ENCODE measurements at places on chromosomes 11 and 22. TPM values are rescaled to one million over a fixed set of nuclear protein-coding genes. Genes with fewer than 3 reads are reported as not detected.
A peak's percentile ranks its signal among the peaks of the same experiment; 100 is the strongest.

GRCh38 chr22:49775867-49776511 lies 51.7 kb downstream of the BRD1 start:
- no peak for ATAC-seq

GRCh38 chr11:41246399-41246745 lies 213.1 kb downstream of the LRRC4C start:
- ATAC-seq = no peak

GRCh38 chr11:62770778-62771143 lies 435 bp upstream of the TAF6L start:
- ATAC-seq = peak; percentile 1

DNA sequence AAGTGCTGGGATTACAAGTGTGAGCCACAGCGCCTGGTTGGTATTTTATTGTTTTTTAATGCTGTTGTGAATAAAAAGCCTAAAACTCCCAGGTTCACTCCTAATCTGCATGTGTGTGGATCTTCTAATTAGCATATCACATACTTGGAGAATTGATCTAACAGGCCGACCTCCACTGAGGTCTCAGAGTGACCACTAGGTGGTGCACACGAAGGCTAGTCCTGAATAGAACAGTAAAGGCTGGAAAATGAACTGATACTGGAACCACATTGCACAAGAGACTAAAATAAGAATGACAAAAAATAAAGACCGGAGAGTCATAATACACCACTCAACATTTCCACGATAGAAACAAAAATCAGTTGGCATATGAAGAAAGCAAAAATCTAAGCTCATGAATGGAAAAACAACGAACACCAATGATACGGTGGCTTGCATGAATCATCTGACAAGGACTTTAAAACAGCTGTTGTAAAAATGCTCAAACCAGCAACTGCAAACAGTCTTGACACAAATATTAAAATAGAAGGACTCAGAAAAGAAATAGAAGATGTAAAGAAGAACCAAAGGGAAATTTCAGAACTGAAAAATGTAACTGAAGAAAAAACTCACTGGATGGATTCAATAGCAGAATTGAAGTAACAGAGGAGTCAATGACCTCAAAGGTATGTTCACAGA lies 19.2 kb downstream of the PIM3 start:
- no peak for ATAC-seq

DNA sequence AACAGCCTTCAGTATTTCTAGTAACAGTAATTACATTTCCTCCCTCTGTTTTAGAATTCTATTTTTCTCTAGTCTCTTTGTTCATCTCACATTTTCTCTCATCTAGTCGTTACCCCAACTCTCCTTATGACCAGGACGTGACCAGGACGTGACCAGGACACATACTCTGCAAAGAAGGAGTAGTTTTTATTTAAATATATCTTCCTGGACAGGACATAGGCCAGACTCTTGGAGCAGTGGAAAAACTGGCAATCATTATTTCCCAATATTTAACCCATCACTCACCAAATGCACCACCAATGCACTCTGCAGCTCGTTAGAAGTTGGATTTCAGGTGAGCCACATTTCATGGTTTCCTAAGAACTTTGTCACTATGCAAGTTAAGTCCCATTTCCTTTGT lies 40.3 kb upstream of the POGLUT3 start:
- ATAC-seq = no peak

Gene SEC14L3
- total RNA-seq = not detected
